ENCODE measurements at places on chromosomes 7 and 10.

- no peak for DNase-seq
These were observed 96.1 kb downstream of the COL28A1 start for GRCh38 chr7:7439564-7439963.

- no peak for DNase-seq
These were observed 56.8 kb upstream of the WDR11 start for GRCh38 chr10:120794390-120794789.

GRCh38 chr10:11742009-11742778, at the start of gene ECHDC3:
Gene ECHDC3 (plus strand): TSS chr10:11742382. CDS start chr10:11742577, 195 bp downstream.
- peak; percentile 54 for DNase-seq

- no peak for DNase-seq
These were observed 12.6 kb downstream of the OR9A4 start for GRCh38 chr7:141928845-141929195.

DNA sequence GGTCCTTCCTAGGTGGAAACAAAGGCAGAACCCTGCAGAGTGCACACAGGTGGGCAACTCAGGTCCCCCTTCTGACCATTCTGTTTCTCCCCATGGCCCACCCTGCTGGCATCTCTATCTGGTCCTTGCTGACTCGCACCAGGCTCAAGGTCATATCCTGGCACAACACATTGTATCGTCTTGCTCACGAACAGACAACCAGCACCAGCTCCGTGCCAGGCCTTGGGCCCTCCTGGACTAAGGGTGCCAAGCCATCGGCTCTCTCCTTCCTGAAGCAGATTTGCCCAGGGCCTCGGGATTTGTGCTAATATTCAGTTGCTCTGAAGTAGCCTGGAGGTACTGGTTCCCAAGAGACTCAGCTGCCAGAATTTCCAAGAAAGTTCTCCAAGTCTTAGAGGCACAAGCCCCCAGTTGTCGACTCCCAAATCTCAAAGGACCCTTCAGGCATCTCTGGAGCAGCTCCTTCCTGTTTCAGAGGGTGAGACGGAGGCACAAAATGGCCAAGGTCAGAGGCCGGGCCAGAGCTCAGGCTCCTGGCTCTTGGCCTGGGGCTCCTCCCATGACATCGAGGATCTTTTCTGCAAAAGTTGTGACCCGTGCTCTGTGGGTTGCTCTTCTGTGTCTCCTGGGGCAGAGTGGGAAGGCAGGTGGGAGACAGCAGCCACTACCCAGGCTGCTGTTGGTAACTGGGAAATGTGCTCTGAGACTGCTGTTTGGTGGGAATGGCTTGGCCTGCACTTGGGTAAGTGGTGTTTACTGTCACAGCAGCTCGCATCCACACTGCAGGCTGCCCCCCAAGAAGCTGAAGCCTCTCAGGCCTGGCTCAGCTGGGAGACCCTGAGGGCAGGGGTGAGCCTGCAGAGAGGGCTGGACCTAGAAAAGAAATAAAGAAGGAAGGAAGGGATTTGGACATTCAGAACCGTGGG, 121.3 kb downstream of the RGS10 start:
- no peak for DNase-seq

DNA sequence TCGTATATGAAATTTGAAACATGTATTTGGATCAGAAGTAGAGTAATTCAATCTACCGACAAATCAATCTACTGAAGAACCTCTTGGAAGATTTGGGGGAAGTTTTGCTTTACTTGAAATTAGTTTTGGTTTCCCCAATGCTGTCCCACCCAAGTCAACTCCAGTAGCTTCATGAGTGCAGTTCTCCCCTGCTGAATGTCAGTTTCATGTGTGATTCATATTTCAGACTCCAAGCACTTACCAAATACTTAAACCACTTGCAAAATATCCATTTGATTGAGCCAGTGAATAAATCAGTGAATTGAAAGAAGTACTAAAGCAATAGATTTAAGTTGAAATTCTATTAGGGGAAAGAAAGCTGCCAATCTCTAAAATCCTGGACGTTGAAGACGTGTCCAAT, 9.3 kb downstream of the CALML5 start:
- no peak for DNase-seq

DNA sequence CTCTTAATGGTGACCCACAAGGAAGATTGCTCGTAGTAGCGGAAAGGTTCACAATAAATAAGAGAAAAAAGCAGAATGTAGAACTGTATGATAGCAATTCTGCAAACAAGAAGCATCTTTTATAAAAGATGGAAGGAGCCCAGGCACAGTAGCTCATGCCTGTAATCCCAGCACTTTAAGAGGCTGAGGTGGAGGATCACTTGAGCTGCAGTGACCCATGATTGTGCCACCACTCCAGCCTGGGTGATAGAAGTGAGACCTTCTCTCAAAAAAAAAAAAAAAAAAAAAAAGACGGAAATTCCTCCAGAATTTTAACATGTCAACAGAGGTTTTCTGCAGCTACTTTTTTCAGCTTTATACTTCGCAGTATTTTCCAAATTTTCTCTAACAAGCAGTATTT, 13.2 kb downstream of the GATAD1 start:
- DNase-seq = no peak

- DNase-seq = no peak
These were observed 56.8 kb downstream of the SDHAF3 start for GRCh38 chr7:97174303-97174702.

DNA sequence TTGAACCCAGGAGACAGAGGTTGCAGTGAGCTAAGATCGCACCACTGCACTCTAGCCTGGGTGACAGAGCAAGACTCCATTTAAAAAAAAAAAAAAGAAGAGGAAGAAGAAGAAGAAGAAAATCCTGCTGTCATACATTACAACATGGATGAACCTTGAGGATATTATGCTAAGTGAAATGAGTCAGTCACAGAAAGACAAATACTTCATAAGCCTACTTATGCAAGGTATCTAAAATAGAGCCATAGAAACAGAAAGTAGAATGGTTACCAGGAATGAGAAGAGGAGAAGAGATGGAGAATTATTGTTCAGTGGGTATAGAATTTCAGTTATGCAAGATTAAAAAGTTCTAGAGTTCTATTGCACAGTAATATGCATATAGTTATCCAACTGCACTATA, 466.5 kb downstream of the PLXNA4 start:
- no peak for DNase-seq

- DNase-seq = peak; percentile 59
These were observed 119.7 kb downstream of the ABLIM1 start for GRCh38 chr10:114538181-114538906.

GRCh38 chr10:96376483-96376882, 17.7 kb upstream of the OPALIN start:
- no peak for DNase-seq

DNA sequence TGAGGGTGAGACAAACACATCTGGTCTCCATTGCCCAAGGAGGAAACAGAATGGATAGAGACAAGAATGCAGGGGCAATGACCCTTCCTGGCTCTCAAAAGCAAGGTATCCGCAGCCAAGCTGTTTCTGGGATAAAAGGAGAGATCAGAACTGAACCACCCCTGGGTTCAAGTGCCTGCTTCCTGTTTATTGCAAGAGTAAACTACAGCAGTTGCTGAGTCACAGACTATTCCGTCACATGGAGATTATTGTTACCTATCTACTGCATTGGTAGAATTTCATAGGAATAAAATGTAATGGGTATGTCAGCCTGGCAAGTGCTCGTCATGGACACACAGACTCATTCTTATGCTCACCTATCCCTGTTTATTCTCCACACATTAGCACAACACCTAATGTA, 821.6 kb downstream of the GRID1 start:
- DNase-seq = no peak

DNA sequence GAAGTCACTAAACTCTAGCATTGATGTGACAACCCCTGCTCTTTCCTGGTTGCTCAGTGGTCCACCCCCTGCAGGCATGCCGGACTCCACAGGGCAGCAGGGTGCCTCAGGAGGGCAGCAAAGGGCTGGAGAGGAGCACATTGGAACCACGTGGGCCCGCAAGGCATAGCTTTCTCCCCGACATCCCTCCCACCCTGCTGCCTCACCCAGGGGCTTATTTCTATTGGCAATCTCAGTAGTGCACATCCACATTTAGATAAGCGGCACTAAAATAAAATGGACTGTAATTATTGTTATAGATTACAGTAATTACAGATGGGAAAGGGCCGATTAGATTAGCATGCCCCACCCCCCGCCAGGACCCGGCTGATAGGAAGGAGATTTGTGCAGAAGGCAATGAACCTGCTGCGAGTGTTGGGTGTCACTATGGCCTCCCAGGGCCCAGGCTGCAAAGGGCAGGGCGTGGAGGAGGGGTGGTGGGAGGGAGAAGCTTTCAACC, 580.1 kb downstream of the GRID1 start:
- no peak for DNase-seq

DNA sequence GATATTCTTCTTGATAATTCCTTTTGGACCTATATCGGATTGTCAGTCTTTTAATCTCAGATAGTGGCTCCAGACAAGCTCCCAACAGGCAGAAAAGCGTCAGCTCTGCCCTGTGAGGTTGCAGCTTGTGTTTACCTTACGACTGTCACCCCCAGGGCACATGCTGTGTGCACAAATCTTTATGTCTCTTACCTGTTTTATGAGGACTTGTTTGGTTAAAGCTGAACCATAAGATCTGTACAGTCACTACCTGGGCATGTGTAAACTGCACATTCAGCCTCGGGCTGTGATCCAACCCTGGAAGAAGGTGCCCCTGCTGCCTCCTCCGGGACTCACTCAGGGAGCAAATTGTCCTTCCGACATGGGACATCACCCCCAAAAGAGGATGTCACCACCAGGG, 119.8 kb downstream of the GALNT17 start:
- no peak for DNase-seq

DNA sequence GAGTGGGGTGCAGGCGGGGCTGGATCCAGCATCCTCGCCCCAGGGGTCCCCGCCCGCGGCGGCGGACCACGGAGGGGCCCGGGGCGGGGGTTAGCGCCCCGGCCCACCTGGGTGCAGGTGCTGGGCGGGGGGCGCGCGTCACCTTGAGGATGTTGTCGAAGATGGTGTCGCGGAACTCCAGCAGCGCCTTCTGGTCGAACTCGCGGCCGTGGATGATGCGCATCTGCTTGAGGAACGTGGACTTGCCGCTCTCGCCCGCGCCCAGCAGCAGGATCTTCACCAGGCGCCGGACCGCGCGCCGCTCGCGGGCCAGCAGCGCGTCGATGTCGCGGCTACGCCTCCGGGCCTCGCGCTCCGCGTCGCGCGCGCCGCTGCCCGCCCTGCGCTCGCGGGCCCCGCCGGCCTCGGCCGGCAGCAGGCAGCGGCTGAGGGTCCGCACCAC, 376 bp downstream of the GNA12 start:
- DNase-seq = peak; percentile 27

GRCh38 chr7:30143748-30144251, 9.0 kb downstream of the MTURN start:
- no peak for DNase-seq

DNA sequence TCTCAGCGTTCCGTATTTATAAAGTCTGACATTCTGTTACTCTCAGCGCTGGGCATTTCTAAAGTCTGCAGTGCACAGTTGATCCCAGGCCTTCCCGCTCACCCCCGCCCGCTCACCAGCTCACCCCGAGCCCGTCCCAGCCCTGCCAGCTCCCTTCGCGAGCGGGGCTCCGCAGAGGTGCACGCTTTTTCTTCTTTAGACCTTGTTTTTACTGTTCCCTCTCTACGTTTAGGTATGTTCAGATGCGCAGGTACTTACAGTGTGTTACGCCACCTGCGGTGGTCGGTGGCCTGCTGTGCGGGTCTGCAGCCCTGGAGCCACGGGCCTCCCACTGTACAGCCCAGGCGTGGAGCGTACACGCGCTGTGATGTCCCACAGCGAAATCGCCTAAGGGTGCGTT, 28.8 kb downstream of the NKX6-2 start:
- no peak for DNase-seq

GRCh38 chr10:16948361-16948760, 131.1 kb upstream of the RSU1 start:
- no peak for DNase-seq

- DNase-seq = no peak
These were observed 9.9 kb downstream of the TAS2R41 start for GRCh38 chr7:143487566-143487965.

DNA sequence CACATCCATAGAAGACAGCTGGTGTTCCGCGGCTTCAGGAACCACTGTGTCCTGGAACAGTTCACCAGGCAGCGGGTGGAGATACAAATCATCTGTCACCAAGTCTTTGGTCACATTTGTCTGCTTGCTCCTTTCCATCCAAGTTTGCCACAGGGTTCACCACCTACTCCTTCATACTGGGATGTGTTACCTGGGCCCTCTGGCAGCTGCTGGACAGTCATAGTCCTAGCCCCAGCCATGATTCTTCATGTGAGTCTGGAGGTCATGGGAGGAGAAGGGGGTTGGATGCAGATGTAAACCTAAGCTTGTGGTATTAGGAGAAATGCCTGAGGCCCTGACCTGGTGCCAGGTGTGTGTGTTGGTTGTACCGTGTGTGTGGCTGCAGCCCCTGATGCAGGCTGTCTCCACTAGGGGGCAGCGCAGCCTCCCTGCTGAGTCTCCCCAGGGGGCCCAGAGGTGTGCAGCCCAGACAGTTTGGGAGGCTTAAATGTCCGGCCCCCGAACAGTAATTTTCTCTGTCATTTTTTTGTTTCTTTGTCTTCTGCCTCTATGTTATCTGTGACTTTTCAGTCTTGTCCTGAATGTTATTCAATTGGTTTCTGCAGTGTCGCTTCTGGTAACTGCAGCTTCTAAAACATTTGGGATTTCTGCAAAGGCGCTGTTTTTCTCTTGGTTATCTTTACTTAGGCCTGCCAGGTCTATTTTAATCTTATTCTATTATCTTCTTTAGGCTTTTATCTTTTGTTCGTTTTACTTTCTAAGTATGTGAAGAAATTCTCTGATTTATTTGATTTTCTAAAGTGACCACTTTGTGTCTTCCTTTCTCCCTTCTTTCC, 14.8 kb downstream of the NPS start:
- peak; percentile 2 for DNase-seq

GRCh38 chr10:44427037-44427436, 42.1 kb upstream of the CXCL12 start:
- no peak for DNase-seq

- DNase-seq = no peak
These were observed 65.0 kb downstream of the CACNB2 start for GRCh38 chr10:18205098-18205834.

- DNase-seq = no peak
These were observed 61.0 kb downstream of the STEAP1B start for GRCh38 chr7:22438994-22439393.

DNA sequence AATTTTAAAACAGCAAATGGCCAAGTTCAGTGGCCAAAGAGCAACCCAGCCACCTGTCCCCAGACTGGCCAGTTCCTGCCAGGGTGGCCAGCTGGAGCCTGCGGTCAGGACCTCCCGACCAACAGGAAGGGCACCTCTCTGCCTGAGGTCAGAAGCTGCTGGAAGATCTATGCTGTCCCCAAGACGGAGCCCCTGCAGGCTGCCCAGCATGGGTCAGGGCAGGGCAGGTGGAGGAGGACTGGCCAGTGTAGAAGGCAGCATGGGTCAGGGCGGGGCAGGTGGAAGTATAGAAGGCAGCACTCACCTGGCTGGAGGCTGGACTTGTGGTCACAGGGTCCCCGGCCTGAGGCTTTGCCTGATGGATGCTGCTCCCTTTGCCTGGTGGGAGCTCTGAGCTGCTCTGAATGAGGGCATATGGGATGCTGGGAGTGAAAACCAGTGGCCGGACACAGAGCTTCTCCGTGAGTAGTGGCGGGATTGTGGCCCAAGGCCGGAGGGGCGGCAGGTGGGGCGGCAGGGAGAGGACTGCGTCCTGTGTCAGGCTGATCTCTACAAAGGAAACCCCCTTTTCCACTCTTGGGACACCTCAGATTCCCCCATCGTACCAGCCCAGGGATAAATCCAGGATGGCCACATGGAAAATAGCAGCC, 229.2 kb downstream of the TCERG1L start:
- DNase-seq = no peak
